Activated naive CD4-positive, alpha-beta T cell (primary cell): ENCODE measurements at places on chromosomes 3 and 15.
A peak's percentile ranks its signal among the peaks of the same experiment; 100 is the strongest.

DNA sequence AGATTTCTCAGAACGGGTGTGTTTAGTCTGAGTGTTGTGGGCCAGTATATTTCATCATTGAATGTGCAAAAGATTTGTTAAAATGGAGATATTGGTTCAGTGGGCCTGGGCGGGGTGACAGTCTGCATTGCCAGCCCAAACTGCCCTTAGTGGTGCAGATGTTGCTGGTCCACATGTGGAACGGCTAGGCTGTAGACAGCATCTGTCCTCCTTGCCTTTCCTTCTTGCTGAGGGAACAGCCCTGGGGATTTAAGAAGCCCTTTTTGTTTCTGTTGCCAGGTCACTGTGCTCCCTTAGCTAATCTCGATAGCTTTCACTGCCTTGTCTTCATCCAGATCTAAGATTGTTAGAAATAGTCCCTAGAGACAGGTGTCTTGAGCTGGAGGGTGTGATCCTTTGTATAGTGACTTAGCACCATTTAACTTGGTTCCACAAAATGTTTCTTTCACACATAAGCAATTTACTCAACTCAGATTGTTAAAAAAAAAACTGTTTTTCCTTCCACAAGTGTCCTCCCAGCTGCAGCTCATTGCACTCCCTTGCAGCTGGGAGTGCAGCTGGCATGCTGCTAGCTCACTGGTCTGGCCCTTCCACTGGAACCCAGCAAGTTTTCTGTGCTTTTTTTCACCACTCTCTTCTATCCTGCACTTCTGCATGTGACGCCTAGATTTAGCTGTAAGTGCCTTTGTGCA is 37.5 kb downstream of the GAP43 start:
- DNase-seq = no peak

GRCh38 chr15:55017635-55018034 is 179.1 kb downstream of the RSL24D1 start:
- DNase-seq = no peak

DNA sequence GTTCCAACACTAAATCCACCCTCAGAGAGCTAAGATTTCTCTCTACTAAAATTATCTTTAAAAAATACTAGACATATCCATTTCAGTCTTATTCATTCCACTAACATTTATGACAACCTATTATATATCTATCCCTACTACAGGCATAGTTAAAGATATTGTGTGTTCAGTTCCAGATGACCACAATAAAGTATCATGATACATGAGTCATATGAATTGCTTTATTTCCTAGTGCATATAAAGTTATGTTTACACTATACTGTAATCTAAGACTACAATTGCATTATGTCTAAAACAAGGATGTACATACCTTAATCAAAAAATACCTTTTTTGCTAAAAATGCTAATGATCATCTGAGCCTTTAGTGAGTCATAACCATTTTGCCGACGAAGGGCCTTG is 19.4 kb downstream of the SHOX2 start:
- no peak for DNase-seq

GRCh38 chr3:40078590-40078989 is 230.9 kb upstream of the EIF1B start:
- no peak for DNase-seq

DNA sequence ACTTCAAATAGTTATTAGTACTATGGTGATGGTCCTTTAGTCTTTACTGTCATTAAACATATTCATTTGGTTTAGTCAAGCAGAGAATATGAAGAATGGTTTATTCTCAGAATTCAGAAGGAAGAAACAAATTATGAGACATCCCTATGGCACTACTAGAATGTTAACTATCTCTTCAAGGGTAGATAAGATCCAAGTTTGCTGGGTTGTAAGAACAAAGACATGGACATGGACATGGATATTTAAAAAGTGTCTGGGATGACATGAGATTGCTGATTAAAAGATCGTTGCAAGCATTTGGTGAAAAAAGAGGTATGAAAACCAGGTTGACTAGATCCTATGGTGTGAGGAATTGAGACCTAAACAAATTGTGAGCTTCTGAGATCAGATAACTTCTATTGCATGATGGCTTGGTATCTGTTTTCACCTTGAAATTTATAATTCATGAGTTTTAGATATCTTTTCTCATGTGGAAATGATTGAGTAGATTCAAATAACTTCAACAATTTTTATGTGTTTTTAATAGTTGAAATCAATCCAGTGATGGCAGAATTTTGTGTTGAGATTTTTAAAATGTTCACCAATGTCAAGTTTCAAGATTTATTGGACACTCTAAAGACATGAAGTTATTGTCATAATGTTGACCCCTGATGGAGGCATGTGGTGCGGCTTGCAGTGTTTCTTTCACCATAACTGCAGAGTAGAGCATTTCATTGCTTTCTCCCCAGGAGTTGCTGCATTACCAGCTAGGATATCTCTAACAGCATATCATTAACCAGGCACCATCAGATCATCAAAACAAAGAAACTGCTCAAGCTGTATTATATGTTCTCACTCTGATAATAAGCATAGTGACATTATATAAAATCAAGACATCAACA is 72.6 kb downstream of the NAALADL2 start:
- DNase-seq = no peak

GRCh38 chr3:194683380-194683779 is 2.3 kb upstream of the FAM43A start:
- no peak for DNase-seq

- DNase-seq = no peak
Measured at GRCh38 chr15:25375557-25375956, 63.3 kb downstream of the UBE3A start.

GRCh38 chr15:72195101-72195511 is 2.5 kb downstream of the GRAMD2A start:
- no peak for DNase-seq

DNA sequence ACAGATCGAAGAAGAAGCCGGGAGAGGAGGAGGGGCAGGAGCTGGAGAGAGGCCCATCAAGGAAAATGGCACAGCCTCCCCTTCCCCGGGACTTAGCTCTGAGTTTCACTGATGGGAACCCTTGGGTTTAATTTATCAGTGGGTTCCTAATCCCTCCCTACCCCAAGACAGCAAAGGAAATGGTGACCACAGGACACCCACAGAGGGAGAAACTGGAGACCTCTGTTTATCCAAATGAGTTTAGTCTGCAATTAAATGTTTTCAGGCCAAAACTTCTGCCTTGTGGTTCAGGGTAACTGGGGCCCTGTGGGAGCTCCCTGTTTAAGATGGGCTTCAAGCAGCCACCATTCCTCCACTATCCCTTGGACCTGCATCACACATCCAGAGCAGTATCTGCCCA is 190.8 kb upstream of the TOPAZ1 start:
- no peak for DNase-seq

- no peak for DNase-seq
Measured at GRCh38 chr3:11600501-11601282, 43.0 kb downstream of the VGLL4 start.

- DNase-seq = peak; percentile 73
Measured at GRCh38 chr15:31391687-31392671, 65.3 kb downstream of the KLF13 start.

DNA sequence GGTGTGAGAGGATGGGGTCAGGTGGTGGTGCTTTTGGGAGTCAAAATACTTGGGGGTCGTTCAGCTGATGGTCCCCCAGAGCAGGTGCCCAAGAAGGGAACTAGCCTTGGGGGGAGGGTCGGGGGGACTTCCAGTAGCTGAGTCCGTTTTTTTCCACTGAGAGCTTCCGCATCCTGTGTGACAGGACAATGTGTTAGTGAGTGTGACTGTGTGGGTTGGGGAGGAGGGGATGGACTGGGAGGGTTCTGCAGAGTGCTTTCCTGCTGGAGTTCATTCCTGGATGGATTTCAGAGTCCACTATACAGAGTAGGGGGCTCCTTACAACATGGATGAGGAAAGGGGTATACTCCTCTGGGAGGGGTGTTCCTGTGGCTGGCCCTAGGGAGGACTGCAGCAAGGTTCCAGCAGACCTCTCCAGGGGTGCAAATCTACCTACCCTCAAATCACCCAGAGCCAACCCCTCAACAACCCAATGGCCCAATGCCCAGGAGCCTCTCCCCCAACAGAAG is 601 bp upstream of the HYAL2 start:
- no peak for DNase-seq

DNA sequence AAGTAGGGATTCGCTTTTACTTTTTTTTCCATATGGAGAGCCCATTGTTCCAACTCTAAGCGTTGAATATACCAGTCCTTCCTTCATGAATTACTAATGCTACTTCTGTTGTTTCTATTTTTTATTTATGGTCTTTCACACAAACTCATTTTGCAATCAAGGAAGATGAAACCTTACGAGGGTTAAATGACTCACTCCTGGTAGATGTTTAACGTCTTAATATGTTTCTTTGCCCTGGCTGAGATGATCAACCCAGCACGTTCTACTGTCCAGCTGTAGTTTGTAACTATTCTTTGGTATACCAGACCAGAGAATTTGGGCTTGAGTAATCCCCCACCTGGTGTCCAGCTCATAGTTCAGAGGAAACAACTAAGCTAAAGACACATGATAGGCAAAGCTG is 23.1 kb downstream of the CDCP1 start:
- no peak for DNase-seq

GRCh38 chr3:24943961-24944360 is 449.3 kb upstream of the THRB start:
- DNase-seq = no peak

GRCh38 chr3:188954590-188955208 is 217.1 kb upstream of the TPRG1 start:
- peak; percentile 42 for DNase-seq

GRCh38 chr3:193757457-193757856 is 164.4 kb downstream of the OPA1 start:
- DNase-seq = no peak

DNA sequence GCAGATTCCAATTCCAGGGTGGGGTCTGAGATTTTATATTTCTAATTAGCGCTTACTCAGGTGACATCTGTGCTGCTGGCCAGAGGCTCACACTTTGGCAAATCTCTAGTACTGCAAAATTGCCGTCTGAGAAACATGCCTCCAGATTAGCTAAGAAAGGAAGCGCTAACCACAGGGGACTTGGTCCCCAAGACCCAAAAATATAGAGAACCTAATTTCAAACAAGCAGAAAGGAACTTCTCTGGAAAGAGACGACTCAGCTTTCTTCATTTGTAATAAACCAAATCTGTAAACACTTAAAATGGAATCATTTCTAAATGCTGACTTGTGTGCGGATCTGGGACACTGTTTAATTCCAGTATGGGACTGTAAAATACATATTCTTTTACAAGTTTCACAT is 55.7 kb downstream of the B3GNT5 start:
- no peak for DNase-seq

- no peak for DNase-seq
Measured at GRCh38 chr3:30597131-30597768, 9.2 kb upstream of the TGFBR2 start.

DNA sequence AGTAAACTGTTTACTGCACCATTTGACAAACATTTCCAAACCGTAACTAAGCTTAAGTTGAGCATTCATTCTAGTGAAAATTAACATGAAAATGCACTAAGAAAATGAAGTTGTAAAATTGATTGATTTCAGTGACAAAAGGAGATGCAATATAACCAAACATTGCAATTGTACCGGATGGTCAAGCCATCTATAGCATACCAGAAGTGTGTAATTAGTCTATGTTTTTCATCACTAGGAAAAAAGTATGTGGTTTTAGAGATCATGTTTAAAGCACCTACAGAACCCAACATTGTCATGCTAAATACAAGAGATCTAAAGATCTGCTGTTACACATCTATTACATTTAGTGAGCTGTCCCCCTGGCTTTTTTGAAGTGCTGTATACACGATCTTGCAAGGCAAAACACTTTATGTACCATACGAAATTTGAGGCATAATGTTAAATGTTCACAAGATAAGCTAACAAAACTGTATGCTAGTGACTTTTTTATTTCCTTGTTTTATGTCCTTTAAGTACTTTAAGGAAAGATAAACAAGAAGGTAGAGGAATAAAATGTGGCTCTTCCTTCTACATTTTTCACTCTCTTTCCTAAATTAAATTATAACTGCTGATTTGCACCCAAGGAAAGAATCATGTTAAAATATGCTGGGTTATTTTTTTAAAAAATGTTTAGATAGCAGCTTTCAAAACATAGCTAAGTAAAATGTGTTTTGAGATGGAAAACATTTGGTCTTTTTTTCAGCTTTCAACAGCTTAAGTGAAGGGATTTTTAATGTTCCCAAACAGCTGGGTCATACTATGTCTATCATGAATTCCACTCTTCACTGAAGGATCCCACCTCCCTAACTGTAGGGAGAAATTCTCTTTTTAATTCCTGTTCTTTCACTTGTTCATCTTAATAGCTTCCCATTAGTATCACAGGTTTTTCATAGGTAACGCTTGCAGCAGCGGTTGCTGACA is 498.0 kb downstream of the MECOM start:
- no peak for DNase-seq

- DNase-seq = no peak
Measured at GRCh38 chr3:44870375-44871061, 3.9 kb upstream of the TGM4 start.

GRCh38 chr3:135447483-135447882 is 518.0 kb upstream of the PPP2R3A start:
- DNase-seq = no peak

- DNase-seq = no peak
Measured at GRCh38 chr3:186994000-186994955, 64.0 kb downstream of the ST6GAL1 start.

DNA sequence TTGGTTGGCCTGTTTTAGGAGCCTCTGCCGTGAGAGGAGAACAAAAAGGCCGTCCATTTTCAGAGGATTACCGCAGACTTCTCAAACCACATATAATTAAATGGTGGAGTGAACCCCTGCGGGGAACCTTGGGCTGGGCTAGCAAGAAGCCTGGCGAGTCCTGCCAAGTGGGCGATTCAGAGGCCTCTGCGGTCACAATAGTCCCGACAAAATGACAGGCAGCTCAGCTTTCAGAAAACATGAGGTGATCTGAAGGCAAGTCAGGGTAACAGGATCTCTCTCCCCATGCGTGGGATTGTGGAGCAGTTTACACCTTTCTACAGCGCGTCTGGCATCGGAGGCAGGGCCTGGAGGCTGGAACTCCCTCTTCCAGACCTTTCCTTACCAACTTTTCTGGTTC is 134.8 kb downstream of the ASB7 start:
- no peak for DNase-seq

DNA sequence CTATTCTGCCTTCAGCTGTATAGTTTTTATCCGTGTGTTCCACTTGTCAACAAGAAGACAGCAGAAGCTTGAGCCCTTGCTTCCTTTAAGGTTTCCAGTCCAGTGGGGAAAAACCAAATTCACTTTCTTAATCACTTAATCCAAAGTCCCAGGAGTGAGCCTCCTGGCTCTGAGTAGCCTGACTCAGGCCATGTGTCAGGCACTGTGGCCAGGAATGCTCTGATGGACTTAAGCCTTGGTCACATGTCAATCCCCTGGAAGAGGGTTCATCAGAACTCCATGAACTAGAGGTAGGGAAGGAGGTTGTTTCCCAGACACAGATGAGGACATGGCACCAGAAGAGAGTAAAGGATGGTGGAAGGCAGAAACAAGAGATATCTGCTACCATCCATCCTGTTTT is 8.8 kb downstream of the VIPR1 start:
- DNase-seq = no peak

GRCh38 chr15:33730815-33731214 is 237.5 kb upstream of the CHRM5 start:
- no peak for DNase-seq

GRCh38 chr15:39959411-39959810 is 25.5 kb downstream of the EIF2AK4 start:
- no peak for DNase-seq
